Right kidney (tissue), 9 donors: ENCODE measurements at places on chromosomes 11 and 22.

GRCh38 chr11:120605469-120605868 lies 93.9 kb downstream of the GRIK4 start:
- no peak for DNase-seq

- peak; percentile 68 for DNase-seq
Measured at GRCh38 chr11:47152953-47153950, 23.4 kb downstream of the ARFGAP2 start.

DNA sequence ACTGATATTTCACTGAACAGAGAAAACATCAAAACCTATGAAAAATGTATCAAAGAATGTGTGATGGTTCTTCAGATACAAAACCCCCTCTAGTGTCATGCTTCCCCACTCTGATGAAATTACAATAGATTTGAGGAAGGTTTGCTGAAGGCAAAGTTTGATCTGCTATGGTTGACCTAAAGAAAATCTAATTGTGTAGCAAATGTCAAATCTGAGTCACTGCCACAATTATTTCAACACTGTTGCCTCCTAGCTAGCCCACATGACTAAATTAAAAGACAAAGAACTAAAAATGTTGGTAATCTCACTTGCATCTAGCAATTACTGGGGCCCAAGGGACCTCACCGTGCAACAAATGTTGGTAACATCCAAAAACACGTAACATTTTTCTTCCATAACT lies 728.0 kb downstream of the DLG2 start:
- DNase-seq: no peak

DNA sequence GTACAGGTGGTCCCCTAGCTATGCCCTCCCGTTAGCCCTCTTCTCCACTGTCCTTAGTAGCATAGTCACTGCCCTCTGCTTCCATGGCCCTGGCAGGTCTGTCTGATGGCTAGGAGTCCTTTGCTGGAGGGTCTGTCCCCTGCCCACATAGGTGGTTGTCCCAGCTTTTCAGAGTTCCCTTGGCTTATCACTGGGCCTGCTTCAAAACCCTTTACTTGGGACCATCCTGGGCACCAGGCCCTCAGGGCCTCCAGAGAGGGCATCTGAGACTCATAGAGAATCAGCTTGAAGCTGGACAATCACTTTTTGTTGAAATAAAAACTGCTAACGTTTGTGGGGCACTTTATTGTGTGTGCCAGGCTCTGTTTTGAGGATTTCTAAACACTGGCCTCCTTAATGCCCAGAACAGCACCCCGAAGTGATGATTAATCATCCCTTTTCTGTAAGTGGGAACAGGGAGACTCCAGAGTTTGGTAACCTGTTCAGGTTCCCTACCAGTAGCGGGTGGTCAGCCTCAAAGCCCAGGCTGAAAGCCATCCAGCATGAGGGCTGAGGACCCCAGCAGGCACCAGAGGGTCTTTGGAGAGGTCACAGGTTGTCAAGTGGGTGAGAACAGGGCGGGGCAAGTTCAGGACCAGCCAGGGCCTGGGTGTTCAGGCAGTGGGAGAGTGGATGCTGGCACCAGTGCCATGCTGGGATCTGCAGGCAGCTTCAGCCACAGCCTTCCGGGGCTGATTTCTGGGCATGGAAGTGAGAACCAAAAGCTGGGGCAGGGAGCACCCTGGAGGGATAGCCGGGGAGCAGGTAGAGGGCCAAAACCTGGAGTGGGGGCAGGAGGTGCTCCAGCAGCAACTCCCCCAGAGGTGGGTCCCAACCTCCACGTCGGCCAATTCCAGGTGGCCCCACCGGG lies 495 bp upstream of the KCNK4 start:
- DNase-seq: no peak

DNA sequence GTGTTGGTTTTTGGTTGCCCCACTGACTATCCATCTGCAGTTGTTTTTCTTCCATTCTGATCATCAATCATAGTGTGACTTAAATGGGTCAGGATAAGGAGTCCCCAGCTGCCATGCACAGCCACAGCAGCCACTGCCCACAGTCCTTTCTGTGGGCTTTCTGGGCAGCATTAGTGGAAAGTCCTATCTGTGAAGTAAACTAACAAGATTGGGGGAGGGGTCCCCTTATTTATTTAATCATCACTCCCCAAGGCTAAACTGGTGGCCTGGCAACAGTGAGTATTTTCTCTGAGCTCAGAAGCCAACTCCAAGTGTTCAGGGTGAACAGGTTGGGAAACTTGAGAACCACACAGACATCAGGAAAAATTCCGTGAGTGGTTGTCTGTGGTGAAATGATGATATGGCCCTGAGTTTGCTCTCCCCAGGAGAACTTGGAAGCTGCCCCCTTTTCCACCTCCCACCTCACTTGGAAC lies 145.0 kb downstream of the CCDC34 start:
- DNase-seq: peak; percentile 34

- DNase-seq: no peak
Measured at GRCh38 chr22:26905640-26906039, 248.3 kb downstream of the MIAT start.

DNA sequence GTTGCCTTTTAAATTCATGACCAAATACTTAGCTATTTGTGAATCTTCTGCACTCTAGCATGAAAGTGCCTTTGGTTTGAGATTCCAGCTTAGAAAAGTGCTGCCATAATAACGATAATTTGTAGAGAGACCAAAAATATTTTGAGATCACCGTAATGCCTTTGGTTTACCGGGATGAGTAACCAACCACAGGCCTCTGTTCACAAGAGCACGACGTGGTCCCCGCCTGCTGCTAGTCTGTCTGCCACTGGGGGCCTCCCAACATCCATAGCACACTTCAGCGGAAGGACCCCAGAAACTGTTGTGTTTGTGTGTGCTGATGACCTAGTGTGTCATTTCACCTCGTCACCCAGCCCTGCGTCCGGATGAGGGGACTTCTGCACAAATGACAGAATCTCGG lies 67.0 kb upstream of the RASSF10 start:
- DNase-seq: no peak

GRCh38 chr22:31193092-31193491 lies 19.0 kb upstream of the LIMK2 start:
- DNase-seq: no peak

GRCh38 chr22:49828599-49828965 lies 909 bp upstream of the BRD1 start:
- DNase-seq: no peak

GRCh38 chr11:75349521-75350116 lies 1.8 kb downstream of the ARRB1 start:
- no peak for DNase-seq

- DNase-seq: no peak
Measured at GRCh38 chr11:35826006-35826405, 117.9 kb upstream of the LDLRAD3 start.

GRCh38 chr11:85976525-85976924 lies 92.4 kb downstream of the PICALM start:
- DNase-seq: no peak

DNA sequence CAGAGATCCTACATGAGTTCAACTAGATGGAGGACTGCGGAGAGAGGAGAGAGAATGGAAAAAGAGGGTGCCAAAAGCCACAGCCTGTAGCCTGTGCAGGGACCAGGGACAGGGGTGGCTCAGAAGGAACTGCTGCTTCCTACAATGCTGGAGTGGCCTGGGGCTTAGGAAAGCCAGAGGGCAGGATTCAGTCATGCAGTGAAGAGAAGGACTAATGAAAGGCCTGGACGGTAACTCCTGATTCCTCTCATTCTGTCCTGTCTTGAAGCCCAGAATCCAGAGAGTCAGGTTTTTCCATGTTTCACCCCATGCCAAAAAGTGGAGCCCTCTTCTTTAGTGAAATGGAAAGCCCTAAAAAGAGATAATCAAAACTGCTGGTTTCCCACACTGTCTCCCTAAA lies 48.4 kb upstream of the INCENP start:
- DNase-seq: no peak

DNA sequence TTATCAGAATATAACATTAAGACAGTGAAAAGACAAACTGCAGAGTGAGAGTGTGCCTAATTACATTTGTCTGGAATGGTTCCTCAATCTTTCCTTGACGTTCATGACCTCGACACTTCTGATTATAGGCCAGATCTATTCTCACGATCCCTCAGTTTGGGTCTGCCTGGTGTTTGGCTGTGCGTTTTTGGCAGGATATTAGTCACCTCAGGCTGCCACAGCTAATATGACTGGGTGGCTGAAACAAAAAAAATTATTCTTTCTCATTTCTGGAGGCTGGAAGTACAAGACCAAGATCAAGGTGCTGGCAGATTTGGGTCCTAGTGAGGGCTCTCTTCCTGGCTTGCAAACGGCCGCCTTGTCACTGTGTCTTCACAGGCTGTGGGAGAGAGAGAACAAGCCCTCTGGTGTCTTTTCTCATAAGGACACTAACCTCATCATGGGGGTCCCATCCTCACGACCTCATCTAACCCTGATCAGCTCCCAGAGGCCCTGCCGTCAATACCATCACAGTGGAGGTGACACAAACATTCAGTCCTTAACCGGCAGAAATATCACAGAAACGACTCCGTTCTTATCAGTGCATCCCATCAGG lies 23.2 kb downstream of the IFITM10 start:
- no peak for DNase-seq

- DNase-seq: peak; percentile 75
Measured at GRCh38 chr11:64152841-64153691, 12.8 kb downstream of the MACROD1 start.

- no peak for DNase-seq
Measured at GRCh38 chr22:32512267-32512982, 37.8 kb downstream of the FBXO7 start.

DNA sequence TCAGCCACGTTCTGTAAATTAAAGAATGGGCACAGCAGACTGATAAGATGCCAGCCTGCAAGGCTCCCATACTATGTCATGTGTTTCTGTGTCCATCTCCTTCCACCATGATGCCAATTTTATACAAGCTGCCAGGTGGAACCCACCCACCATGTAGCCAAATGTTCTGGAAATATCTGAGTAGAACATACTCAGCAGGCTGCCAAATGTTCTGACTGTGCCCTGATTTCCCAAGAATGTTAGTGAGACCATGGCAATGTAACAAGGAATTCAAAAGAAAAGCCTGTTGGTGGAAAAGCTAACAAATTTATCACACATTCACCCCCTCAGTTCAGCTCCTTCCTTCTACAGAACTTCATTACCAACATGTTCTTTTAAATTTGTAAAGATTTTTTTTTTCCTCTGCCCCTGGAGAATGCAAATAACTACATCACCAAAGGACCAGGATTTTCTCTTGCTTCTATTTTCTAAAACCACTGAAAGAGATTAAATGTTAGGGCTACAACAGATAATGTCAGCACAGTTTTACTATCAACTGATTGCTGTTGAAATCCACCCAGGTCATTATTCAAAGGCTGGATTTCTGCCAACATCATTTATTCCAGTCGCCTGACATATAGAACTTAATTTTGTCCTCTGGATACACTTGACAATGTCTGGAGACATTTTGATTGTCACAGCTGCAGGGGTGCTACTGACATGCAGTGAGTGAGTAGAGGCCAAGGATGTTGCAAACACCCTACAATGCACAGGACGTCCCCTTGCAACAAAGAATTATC lies 3.1 kb downstream of the DMC1 start:
- no peak for DNase-seq

- no peak for DNase-seq
Measured at GRCh38 chr11:72333661-72334060, 89.7 kb upstream of the PHOX2A start.

DNA sequence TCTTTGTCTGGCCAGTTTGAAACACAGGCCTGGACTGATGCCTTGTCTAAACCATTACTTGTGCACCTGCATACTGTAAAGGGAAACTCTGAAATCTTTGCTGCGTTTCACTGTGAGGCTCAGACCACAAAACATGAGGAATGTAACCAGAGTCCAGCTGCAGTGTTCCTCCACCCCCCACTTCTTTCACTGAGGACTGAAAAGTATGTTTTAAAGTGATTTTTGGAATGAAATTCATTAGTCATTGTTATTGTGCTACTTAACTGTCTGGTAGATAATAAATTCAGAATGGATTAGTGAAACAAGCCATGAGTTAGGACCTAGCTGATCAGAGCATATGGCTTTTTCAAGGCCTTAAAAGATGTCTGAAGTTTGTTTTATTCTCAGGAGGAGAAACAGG lies 181.2 kb downstream of the WNT11 start:
- DNase-seq: peak; percentile 8

DNA sequence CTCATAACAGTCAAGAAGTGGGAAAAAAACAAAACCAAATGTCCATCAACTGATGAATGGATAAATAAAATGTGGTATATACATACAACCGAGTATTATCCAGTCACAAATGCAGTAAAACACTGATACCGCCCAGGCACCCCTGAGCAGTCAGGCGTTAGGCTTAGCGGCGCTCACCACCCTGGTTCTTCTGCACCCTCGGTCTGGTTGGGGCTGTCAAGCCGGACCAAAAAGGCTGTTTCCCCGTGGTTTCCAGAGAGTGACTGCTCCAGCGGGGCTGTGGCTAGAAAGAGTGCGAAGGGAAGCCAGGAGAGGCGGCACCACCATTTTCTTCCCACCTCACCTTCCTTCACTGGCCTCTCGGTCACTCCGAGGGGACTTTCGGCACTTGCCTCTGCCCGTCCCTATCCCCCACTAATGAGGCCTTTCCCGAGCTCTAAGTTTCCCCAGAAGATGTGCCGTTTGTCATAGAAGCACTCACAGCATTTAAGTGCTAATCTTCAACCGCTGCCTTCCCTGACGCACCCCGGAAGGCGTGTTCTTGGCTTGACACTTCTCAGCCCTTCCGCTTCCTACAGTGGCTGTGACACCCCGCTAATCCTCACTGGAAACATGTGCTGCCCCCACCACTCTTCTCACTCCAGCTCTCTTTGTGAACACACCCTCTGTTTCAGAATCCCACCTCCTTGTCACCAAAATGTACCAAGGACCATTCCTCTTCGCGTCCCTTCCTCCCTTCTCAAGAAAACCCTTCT lies 42.4 kb downstream of the FCHSD2 start:
- no peak for DNase-seq

- no peak for DNase-seq
Measured at GRCh38 chr22:45966320-45966894, 10.6 kb downstream of the WNT7B start.

DNA sequence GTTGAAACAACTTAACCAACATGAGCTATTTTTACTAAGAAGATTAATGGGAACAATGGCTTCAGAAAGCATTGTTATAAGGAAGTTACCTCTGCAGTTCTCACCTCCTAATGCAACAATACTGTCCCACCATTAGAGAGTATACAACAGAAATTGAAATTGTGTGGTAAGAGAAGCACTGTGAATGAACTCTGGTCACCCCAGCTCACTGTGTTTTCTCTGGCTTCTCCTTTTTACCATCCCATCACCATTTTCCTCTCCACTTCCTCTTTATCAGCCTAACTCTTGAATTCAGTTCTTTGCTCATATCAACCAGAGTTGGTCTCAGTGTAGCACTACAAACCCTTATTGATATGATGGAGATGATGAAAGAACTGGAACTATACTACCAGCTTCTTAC lies 138.0 kb upstream of the POU2AF2 start:
- DNase-seq: no peak

DNA sequence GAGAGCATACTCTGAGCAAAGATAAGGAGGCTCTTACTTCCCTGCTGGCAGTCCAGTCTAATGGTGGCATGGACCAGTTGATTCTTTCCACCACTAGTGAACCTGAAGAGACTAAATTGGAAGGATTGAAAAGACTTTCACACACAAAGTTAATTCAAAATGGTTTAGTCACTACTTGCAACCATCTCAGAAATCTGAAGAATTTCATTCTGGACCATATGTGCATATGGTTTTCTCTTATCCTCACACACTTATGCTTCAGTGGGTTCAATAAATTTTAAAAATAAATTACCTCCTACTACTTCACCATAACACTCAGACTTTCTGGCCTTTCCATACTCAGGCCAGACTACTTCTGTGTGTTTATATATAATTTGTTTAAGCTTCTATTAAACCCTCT lies 44.7 kb downstream of the CADM1 start:
- no peak for DNase-seq
